ENCODE measurements at places on chromosomes 2 and 18.

DNA sequence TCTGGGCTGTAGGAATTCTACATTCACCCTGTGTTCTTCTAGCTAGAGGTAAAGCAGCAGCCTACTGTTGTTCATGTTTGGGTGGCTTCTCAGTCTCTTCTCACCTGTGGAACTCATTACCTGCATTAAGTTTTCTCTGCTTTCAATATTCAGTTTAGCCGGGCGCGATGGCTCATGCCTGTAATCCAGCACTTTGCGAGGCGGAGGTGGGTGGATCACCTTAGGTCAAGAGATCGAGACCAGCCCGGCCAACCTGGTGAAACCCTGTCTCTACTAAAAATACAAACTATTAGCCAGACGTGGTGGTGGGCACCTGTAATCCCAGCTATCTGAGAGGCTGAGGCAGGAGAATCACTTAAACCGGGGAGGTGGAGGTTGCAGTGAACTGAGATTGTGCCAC, 139.8 kb upstream of the UBE2E3 start:
- no peak for DNase-seq

GRCh38 chr2:105906481-105906880, 161.8 kb downstream of the NCK2 start:
- DNase-seq: no peak

DNA sequence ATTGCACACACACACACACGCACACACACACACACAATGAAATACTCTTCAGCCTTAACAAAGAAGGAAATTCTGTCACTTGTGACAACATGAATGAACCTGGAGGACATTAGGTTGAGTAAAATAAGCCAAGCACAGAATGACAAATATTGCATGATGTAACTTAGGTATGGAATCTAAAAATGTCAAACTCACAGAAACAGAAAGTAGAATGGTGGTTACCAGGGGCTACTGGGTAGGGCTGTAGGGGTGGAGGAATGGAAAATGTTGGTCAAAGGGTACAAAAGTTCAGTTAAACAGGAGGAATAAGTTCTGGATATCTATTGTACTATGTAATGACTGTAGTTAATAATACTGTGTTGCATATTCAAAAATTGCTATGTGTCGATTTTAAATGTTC, 29.5 kb downstream of the SCN2A start:
- DNase-seq: no peak

DNA sequence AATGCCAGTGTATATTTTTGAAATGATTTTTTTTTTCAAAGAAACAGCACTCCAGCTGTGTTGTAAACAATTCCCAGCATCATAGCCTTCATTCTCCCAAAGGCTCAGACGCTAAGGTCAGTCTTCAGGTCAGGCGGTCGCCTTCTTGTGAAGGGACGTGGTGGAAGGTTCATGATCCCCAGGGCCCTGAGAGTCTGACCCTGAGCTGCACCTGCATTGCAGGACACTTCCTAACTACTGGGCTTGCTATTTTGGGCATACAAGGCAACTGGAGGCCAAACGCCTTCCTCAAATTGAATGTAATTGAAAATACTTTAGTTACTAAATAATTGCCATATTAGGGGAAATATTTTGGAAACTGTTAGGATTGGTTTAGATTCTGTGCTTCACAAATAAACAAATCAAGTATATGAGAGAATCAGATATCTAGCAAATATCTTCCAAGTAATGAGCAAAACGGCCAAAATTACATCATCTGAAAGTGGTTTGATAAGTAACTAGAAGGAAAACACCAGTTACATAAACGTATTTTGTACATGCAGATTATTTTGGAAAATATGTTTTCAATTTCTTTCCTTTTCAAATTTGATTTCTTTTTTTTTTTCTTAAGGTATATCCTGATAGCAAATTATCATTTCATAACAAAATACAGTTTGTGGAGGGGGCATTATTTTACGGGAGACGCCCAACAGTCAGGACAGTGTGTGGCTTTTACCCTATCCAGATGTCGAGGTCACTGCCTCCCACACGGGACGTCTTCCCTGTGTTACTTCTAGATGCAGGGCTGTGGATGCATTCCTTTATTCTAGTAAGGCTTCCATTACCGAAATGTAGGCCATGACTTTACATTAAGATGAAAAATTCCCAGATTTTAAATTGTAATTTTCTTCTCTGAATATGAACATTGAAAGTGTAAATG, 136.0 kb downstream of the ATP9B start:
- no peak for DNase-seq

Measured in ELR (cell line).